Ovary (tissue), 10 donors: ENCODE measurements at places on chromosomes 5 and 9.
A peak's percentile ranks its signal among the peaks of the same experiment; 100 is the strongest.

DNA sequence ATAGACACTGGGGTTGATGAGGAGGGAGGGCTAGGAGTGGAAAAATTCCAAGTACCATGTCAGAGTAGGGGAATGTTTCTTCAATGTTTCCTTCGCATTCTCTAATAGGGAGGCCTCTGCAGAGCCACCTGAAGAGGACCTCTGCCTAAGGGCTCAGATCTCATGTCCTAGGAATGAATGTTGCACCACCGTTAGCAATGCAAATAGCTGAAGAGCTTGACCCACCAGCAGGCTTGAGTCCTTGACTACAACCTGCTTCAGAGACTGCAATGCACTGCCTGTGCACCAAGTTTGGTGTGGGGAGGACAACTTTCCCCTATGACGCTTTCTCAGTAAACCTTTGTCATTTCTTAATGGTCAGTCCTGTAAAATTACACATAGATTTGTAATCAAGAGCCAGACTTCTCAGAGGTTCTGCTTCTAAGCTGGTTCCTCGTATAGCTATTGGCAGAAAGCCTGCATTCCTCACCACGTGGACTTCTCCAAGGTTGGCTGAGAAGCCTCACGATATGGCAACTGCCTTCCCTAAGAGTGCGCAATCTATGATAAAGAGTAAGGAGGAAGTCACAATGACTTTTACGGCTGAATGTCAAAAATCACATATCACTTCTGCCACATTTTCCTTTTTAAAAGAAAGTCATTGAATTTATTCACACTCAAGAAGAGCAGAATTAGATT is 600.7 kb upstream of the PTGER4 start:
- no peak for DNase-seq

DNA sequence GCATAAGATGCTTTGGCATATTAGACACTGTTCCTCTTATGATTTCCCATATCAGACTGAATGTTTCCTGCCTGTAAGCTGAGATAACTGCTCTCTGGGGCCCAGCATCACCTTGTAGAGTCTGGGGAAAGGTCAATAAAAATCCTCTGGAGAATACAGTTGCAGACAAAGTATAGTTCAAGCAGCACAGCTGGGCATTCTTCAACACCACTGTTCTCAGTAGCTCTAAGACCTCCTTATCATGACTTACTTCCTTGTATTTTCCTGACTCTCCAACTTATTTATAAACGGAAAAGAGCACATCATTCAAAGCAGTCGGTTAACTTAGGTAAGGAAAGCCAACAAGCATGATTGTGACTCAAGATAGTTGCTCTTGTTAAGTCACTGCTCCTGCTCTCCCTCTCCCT is 208.7 kb upstream of the RASEF start:
- no peak for DNase-seq

DNA sequence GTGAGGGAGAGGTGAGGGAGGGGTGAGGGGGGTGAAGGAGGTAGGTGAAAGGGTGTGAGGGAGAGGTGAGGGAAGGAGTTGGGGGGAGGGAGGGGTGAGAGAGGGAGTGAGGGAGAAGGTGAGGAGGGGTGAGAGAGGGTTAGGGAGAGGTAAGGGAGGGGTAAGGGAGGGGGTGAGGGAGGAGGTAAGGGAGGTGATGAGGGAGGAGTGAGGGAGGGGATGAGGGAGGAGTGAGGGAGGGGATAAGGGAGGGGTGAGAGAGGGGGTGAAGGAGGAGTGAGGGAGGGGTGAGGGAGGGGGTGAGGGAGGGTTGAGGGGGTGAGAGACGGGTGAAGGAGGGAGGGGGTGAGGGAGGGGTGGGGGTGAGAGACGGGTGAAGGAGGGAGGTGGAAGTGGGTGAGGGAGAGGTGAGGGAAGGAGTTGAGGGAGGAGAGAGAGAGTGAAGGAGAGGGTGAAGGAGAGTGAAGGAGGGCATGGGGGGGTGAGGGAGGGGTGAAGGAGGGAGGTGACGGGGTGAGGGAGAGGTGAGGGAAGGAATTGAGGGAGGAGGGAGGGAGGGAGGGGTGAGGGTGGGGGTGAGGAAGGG is 18.5 kb downstream of the NINJ1 start:
- no peak for DNase-seq

GRCh38 chr5:115069087-115069968 is 100.4 kb downstream of the TRIM36 start:
- no peak for DNase-seq

DNA sequence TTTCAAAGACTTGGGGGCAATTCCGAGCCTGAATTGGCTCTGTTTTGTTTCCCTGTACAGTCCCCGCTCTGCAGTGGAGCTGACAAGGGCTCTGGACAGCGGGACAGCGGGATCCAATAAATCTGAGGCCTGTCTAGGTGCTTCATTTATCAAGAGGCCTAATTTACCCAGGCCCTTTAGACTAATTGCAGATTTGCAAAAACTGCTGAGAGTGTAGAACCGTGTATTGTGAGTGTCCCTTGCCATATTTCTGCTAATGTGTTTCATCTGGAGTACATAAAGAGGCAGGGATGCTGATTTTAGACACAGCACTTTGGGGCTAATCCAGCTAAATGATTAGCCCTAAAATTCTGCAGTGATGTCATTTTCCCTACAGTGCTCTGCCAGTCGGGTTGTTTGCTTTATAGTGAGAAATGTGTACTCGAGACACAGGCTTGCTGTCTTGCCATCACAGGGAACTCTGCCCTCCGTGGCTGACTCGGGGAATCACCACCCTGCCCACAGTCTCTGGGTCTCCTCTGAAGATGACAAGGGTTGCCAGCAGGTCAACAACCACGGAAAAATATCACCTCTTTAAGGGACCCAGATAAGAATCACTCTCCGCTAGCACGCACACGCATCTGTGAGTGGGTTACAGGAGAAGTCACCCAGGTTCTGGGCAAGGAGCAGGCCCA is 592.0 kb downstream of the BNC2 start:
- no peak for DNase-seq

GRCh38 chr9:33443047-33443446 is 4.3 kb downstream of the AQP3 start:
- peak; percentile 57 for DNase-seq

- no peak for DNase-seq
These were observed 54.5 kb downstream of the BNC2 start for GRCh38 chr9:16816011-16816410.
